ENCODE measurements at places on chromosomes 3 and 15.

DNA sequence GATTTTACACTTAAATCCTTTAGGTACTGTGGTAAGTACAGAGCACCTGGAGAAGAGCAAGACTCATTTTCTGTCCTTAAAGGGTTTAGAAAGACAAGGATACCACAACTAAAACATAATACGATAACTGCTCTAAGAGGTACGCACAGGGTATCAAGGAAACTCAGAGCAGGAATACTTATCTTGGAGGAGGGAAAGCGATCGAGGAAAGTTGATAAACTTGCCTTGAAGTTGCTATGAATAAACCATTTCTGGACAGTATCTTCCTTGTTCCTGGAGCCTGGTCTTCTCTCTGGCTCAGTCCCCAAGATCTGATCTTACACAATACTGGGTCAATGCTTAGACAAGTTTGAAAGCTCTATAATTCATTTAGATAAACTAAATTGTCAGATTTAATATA, 17.6 kb upstream of the GATM start:
- DNase-seq: no peak

DNA sequence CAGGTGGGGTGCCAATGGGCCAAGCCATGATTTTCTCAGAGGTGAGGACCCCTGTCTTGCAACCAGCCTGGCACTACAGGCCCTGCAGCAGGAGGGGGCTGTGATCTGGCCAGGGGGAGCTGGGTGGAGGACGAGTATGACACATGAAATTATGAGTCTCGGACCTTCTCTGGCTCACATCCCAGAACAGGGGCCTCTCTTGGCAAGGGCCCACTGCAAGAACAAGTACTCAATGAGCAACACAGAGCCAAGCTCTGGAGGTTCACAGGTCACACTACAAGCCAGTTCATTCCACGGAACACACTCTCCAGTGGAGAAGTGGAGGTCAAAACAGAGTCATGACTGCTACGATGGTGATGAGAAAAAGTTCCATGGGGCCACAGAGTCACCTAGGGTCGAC, 28.3 kb downstream of the CCDC32 start:
- DNase-seq: no peak

DNA sequence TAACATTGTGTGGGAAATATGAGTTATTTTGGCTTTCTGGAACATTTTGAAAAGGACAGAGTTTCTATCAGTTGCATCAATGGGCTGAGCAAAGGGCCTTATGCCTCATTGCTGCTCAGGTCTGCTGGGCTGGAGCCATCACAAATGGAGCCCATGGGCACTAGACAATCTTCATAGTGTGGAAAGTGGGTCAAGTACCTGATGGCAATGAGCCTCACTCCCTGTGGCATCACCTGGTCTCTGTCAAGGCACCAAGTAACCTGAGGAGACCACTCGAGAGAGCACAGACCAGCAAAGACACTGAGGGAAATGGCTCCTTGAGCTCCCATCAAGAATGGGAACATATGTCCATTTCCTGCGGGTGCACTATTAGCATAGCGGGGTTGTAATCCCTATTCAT, 96.7 kb upstream of the PPP2R3A start:
- no peak for DNase-seq

GRCh38 chr3:24311881-24312280, 182.8 kb downstream of the THRB start:
- no peak for DNase-seq

GRCh38 chr3:182802413-182803390, 9.4 kb downstream of the ATP11B start:
- no peak for DNase-seq

GRCh38 chr15:58605931-58606530, 143.5 kb downstream of the ADAM10 start:
- DNase-seq: no peak

DNA sequence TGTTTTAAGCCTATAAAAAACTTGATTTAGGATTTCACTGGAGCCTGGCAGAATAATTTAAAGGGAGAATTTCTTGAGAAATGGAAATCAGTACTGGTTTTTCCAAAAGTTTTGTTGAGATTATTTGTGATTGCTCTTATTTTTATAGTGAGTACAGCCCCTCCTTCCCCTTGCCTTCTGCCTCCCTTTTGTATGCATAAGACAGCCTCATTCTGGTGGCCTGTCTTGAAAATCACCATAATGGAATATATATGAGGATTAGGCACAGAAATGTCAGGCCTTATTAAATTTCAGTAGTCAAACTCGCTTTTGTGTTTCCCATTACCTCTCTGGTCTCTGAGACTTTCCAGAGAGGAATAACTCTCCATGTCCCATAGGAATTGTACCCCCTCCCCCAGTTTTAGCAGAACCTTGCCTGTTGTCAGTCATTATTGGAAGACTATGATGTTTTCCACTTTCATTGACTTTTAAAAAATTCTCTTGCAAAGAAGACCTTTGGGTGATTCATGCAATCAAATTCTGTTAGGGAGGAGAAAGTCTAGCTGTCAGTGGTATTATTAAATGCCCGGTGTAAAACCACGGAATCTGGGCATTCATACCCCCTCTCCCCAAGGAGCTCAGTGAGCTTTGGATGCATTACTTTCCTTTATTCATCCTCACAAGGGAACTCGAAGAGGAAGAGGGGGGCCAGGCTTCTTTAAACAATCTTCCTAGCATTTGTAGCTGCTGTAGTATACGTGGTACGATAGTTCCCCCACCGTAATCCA, 171.6 kb upstream of the TSC22D2 start:
- no peak for DNase-seq

DNA sequence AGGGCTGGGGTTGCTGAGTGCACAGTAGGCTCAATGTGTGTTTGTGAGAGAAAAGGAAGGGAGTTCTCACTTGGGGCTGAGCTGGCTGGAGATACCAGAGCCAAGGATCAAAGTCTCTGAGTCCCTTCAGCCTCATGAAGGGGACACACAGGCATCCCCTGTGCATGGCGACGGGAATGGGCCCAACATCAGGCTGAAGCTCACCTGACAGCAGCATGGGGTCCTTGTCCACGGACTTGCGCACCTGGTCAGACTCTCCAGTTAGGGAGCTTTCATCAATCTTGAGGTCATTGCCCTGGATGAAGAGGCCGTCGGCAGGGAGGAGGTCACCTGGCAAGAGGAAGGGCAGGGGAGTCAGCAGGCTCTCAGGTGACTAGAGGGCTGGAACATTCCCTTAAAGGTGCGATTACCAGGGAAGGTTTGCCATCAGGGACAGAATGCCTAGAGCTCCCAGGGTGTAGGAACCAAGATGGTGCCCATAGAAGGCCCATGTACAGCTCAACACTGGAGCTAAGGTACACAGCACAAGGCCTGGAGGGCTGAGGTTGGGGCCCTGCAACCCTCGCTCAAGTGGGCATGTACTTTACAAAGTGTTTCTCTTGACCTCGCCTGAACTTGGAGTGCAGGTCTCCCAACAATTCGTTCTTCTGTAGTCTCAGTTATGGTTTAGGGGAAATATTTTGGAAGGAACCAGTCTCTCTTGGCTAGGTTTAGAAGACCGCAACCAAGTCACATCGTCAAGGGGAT, 80.0 kb upstream of the SEC13 start:
- no peak for DNase-seq

DNA sequence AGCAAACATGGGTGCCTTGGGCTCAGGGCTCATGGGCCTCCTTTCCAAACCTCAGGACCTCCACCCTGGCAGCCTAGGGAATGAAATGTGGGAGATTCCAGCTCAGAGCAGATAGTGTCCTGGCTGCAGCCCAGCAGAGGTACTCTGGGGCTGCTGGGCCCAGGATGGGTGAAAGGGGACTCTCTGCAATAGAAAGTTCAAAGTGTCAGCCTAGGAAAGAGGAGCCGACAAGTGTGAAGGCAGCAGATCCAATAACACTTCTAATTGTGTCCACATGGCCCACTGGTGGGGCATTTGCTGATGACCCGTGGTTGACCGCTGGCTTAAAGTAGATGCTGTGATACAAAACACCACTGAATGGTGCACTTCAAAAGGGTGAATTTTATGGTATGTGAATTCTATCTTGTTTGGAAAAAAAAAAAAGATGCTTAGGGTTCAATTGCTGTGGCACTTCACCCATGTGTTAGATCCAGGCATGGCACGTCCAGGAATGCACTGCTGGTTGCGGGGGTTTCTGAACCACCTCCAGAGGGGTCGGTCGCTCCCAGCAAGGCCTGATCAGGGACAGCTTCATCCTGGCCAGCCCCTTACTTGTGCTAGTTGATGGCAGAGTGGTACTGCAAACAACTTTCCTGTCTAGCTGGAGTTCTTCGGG, 20.9 kb downstream of the AMOTL2 start:
- no peak for DNase-seq
